Left hindlimb (tissue), 1 donor: ENCODE measurements at places on chromosomes 2 and 18.
A peak's percentile ranks its signal among the peaks of the same experiment; 100 is the strongest.

DNA sequence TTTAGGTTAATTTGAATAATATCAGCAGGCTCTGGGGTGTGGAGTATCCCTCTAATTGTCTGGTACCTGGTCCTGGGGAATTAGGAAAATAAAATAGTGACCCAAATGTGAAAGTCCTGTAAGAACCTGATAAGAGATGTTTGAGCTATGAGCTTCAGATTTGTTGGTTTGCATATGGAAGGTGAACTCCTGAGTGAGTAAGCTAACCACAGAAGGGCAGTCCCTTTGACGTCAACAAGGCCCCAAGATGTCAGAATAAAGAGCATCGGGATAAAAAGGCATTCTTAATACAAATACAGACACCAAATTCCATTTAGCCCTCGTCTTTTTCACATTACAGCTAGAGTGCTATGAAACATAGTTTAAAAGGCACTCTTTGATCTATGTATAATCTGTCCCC, 1366.3 kb upstream of the TMEFF2 start:
- DNase-seq: no peak

DNA sequence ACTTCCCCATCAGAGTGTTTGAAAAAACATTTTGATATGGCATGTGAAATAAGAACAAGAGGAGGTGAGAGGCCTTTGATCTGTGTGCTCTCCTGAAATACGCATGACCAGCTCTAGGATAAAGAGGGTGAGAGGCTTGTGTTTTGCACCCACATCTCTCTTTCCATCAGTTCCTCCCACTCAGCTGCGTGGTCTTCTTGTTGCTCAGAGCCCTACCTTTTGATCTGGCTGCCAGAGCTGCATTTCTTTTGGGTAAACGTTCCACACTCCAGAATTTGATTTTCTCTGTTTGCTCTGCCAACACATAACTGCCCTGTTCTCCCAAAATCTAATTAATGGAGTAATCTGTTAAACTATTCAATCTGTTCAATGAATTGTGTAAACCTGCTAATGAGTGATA, 72.0 kb upstream of the FN1 start:
- DNase-seq: no peak

- DNase-seq: no peak
Observed at GRCh38 chr18:30989141-30989540, 53.4 kb downstream of the DSC3 start.

DNA sequence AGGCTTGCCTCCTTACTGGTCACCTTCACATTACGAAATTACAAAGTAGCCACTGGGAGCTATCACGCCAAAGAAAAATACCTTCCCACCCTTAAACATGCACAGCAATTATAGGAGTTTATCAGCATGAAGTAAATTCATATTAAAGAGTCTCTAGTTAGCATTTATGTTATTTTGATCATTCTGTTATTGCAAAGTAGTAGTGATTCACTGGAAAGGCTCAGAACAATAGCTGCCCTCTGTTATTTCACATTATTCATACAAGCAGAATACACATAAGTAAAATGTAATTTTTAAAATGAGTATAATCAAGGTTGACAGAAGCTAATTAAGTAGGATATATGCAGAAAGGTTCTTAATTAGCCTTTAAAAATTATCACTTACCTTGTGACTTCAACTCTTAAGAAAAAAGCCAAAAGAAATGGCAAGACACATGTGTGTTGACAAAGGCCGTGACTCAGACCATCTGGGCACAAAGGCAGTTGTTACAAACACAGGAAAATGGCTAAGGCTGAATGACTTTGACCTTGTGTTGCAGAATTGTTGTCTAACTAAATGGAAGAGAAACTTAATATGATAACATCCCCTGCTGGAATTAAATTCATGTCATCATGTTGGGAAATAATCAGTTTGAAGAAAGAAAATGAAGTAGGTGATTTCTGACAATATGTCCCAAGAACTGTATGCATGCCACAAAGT, 108.3 kb downstream of the ARL6IP6 start:
- no peak for DNase-seq

- DNase-seq: peak; percentile 52
Observed at GRCh38 chr18:59918320-59918755, 18.5 kb downstream of the PMAIP1 start.

- DNase-seq: no peak
Observed at GRCh38 chr2:45778720-45779171, 127.3 kb downstream of the PRKCE start.

DNA sequence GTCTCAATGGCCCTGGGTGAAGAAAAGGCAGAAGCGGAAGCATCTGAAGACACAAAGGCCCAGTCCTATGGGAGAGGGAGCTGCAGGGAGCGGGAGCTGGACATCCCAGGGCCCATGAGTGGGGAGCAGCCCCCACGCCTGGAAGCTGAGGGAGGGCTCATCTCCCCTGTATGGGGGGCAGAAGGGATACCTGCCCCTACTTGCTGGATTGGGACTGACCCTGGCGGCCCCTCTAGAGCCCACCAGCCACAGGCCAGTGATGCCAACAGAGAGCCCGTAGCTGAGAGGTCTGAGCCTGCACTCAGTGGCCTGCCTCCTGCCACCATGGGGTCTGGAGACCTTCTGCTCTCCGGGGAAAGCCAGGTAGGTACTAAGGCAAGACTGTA, 13.2 kb downstream of the CEP68 start:
- no peak for DNase-seq

- no peak for DNase-seq
Observed at GRCh38 chr2:7604456-7604855, 687.2 kb downstream of the RNF144A start.

DNA sequence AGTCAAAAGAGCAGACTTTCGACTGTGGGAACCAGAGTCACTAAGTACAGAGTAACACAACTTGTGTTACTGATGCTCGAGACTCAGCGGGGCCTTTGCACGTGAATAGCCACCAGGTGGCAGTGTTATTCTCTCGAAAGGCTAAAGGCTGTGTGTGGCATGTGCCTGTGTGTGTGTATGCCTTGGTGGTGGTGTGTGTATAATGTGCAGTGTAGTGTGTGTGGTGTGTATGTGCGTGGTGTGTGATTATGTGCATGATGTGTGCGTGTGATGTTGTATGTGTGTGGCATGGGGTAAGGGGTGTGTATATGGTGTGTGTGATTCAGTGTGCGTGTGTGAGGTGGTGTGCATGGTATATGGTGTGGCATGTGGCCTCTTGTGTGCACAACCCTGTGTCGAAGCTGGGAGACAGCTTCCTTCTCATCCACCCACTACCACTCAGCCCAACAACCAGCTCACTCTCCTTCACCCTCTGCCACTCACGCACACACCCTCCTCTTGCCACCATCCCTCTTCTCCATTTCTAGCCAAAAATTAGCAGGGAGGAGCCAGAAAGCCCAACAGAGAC, 83.0 kb upstream of the ZNF532 start:
- DNase-seq: peak; percentile 85

GRCh38 chr2:16948053-16948452, 282.4 kb upstream of the CYRIA start:
- no peak for DNase-seq

DNA sequence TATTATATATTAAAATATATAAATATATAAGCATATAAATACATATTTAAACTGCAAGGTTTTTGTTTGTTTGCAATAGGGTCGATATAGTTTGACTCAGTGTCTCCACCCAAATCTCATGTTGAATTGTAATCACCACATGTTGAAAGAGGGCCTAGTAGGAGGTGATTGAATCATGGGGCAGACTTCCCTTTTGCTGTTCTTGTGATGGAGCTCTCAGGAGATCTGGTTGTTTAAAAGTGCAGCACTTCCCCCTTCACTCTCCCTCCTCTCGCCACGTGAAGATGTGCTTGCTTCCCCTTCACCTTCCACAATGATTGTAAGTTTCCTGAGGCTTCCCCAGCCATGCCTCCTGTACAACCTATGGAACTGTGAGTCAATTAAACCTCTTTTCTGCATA, 2137.3 kb upstream of the CELF4 start:
- DNase-seq: no peak

DNA sequence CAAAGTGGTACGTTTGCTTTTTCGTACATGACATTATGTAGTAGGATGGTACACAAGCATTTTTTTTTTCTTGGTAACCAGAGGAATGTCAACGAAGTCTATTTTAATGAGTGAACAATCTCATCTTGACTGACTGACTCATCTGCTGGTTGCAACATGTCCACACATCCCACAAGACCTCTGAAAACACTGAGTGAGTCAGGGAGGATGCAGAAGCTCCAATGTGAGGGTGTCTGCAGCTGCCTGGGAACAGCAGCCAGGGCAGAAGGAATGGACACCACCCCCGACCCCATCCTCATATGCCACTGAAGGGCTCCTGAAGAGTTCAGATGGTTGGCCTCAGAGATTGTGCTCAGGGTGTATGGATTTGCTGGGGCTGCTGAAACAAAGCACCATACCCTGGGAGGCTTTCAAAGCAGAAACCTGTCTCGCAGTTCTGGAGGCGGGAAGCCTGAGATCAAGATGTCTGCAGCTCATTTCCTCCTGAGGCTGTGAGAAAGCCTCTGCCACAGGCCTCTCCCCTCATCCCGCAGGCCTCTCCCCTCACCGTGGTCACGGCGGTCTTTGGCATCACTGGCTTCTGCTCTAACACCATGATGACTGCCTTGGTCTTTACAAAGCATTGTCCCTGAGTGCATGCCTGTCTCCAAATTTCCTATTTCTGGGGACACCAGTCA, 124.6 kb downstream of the LRATD1 start:
- DNase-seq: no peak

GRCh38 chr2:3597567-3597966, 2.7 kb downstream of the COLEC11 start:
- DNase-seq: no peak

DNA sequence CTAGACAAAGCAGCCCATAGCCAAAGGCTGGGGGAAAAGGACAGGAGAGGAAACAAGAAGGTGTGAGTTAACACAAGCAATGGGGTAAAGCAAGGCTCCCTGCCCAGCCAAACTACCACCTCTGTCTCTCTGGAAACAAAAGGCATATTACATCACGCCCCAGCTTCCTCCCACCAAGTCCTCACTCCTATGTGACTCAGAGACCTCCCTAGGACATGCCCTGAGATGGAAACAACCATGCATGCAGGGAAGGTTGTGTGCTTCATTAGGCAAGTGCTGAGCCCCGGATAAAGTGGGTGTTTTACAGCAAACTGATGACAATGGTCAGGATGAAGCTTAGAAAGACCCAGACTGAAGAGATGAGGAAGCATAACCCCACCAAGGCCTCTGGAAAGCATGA, 9.0 kb upstream of the ATRAID start:
- no peak for DNase-seq

GRCh38 chr2:111671426-111672150, 212.4 kb downstream of the ANAPC1 start:
- DNase-seq: peak; percentile 67

DNA sequence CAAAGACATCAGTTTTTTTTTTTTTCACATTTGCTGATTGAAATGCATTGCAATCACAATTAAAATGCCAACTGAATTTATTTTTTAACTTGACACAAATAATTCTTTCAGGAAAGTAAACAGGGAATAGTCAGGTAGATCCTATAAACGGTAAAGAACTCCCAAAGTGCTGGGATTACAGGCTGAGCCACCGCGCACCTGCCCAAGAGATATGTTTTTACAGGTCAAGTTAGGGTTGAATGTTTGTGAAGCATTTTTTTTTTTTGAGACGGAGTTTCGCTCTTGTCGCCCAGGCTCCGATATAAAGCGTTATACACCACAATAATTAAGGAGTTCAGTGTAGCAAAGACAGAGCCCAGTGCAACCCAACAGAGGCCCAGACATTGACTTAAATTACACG, 15.1 kb downstream of the ITM2C start:
- no peak for DNase-seq

GRCh38 chr2:230749111-230749510, 36.5 kb downstream of the CAB39 start:
- no peak for DNase-seq

GRCh38 chr2:121128741-121129659, 156.0 kb downstream of the TFCP2L1 start:
- no peak for DNase-seq

DNA sequence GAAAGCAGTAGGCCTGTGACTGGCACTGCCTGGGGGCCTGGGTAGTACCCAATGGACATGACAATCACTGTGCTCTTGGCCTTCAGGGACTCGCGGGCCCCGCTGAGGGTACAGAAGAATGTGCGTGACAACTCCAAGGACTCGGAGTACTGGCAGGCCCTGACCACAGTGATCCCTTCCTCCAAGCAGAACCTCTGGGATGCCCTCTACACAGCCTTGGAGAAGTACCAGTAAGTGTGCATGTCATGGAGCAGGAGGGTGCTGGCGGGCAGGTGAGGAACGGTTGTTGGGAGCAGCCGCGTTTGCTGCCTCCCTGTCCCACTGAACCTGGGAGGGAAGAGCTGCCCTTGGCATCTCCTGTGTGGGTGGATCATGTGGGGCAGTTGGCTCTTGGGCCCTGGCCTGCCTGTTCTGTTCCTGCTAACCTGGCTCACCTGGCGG, 23.3 kb downstream of the OTOF start:
- DNase-seq: no peak

DNA sequence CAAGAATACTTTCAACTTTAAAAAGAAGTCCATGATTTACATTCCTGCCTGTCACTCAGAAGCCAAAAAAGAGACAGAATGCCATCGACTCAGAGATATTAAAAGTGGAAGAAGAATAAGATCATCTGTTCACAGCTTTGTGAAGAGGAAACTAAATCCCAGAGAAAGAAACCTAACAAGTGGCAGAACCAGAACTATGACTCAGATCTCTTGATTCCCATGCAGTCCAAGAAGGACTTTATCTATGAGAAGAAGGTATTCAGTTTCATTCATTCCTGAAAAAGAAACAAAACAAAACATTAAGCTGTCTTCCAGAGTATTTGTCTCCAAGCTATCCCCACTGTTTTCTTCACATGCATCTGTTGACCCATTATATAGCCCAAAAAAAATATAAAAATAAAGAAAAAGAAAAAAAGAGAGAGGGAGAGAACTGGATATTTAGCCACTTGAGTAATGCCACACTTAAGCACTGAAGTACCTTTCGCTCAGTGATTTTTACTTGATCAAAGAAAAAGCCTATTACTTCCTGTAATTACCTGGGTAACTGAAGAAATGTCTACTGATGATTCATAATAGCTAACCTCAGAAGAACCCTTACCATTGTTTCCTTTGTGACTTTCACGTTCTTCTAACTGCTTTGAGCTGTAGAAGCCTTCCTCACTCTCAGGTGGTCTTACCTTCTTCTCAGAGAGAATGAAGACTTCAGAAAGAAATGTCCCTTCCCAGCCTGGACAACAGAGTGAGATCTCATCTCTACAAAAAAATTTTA, 17.7 kb upstream of the AKAIN1 start:
- no peak for DNase-seq

DNA sequence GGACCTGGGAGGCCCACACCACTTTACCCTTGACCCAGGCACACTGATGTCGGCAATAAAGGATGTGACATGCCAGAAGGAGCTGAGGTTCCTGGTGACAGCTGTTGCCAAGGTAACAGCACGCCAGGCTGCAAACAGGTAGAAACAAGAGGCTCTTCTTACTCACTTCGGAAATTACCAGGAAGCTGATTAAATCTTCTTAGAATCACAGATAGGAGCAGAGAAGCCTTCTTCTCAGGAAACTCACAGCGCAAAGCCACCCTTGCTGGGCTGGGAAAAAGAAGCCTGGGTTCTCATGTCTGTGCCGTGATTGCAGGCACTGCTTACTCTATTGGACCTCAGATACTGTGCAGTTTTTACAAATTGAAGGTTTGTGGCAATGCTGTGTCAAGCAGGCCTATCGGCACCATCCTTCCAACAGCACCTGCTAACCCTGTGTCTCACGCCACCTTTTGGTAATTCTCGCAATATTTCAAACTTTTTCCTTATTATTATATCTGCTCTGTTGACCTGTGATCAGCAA, 61.0 kb upstream of the TAF1B start:
- no peak for DNase-seq

- DNase-seq: no peak
Observed at GRCh38 chr2:133331436-133331835, 236.8 kb downstream of the NCKAP5 start.
